A549 treated with GW870086 at 1 μM for 4 hours (cell line): ENCODE measurements at places on chromosomes 2 and 18. TPM values are rescaled to one million over a fixed set of nuclear protein-coding genes. Genes with fewer than 3 reads are reported as not detected.

The DCDC2C gene
- total RNA-seq = 0.19 to 0.68 TPM (median 0.30 TPM) in 3 of 5 replicates, not detected in the others

The RAMP1 gene
- not detected in 5 replicates for total RNA-seq

The GAL3ST2 gene
- total RNA-seq = 0.10 to 0.34 TPM (median 0.13 TPM) in 5 replicates

The NTSR2 gene
- not detected in 5 replicates for total RNA-seq

The SERPINB10 gene
- total RNA-seq = not detected in 5 replicates
